Activated T-helper 2 cell treated with anti-CD3 and anti-CD28 coated beads, Interferon-gamma antibody, Interleukin-2, Interleukin-4, amounts not matched to agents 10 μg/mL and 5 μg/mL and 100 μg/mL, durations not matched to agents 14 hours and 24 hours and 36 hours (primary cell): ENCODE measurements at places on chromosomes 5 and 9.
A peak's percentile ranks its signal among the peaks of the same experiment; 100 is the strongest.

DNA sequence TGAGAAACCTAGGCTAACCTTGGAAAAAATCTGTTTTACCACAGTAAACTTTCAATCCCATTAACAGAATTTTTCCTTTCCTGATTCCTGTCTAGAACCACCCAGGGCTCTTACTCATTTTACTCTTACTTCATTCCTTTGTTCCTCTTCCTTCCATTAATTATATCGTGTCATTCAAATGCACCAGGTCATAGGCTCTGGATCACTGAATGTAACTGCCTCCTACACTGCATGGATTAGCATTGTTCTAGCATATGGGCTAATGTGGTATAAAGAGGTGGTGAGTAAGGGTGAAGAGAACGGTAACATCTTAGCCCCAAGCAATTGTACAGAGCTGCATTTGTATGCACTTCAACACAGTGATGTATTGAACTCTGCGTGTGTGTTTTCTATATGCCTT lies 49.5 kb upstream of the SPINK5 start:
- DNase-seq: no peak
- no peak overlapping the region for H3K27ac ChIP-seq
- H3K4me1 ChIP-seq: no peaks in the 10 kb centered on the region
- no peaks in the 10 kb centered on the region for H3K36me3 ChIP-seq
- no peak overlapping the region for H3K4me3 ChIP-seq

DNA sequence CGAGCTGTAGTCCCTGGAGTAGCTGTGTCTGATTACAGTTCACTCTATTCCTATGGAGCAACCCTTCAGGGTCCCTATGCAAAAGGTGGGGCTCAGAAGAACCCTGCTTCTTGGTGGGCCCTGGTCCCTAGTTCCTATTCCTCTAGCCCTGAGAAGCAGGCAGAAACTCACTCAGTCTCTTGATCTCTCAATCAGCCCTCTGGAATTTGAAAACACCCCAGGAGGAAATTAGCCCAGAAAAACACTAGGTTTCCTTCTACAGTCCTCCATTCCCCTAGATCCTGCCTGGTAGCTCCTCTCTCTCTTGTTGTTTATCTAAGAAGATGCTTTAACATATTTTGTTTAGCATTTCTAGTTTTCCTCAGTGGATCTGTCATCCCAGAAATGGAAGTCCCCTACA lies 7.6 kb downstream of the RGS3 start:
- no peak overlapping the region for H3K4me3 ChIP-seq
- no peak for DNase-seq
- no peak overlapping the region for H3K27ac ChIP-seq
- peaks cover 3% of the 10 kb centered on the region for H3K36me3 ChIP-seq
- H3K4me1 ChIP-seq: peaks cover 5% of the 10 kb centered on the region
- peaks cover under 1% of the 10 kb centered on the region for H3K27me3 ChIP-seq

DNA sequence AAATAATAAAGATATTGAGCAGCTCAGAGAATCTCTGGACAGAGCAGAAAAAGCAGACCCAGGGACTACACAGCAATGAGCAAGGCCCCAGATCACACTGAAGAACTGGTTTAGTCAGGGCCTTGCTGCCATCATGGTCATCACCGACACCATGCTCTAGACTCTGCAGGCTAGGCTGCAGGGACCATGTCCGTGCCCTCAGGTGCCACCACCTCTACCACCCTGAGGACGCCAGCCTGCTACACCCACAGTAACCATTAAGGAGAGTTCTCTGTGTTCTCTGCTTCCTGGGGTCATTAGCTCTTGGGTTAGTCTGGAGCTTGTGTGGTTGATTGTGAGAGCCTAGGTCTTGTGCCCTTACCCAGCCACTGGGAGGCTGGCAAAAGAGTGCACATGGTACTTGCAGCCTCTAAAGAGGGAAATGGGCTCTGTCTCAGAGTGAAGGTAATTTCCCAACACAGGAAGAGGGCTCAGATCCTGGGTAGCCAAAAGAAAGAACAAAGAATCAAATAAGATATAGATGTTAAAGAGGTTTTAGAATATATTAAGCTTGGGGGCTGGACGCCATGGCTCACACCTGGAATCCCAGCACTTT lies 31.9 kb upstream of the JADE2 start:
- no peak overlapping the region for H3K27ac ChIP-seq
- no peaks in the 10 kb centered on the region for H3K36me3 ChIP-seq
- no peaks in the 10 kb centered on the region for H3K27me3 ChIP-seq
- no peak overlapping the region for H3K4me3 ChIP-seq

- H3K27ac ChIP-seq: no peak overlapping the region
- H3K27me3 ChIP-seq: no peaks in the 10 kb centered on the region
- H3K4me3 ChIP-seq: no peak overlapping the region
- DNase-seq: no peak
- H3K4me1 ChIP-seq: no peaks in the 10 kb centered on the region
These were observed 426.7 kb downstream of the CDK5RAP2 start for GRCh38 chr9:120153258-120153657.

DNA sequence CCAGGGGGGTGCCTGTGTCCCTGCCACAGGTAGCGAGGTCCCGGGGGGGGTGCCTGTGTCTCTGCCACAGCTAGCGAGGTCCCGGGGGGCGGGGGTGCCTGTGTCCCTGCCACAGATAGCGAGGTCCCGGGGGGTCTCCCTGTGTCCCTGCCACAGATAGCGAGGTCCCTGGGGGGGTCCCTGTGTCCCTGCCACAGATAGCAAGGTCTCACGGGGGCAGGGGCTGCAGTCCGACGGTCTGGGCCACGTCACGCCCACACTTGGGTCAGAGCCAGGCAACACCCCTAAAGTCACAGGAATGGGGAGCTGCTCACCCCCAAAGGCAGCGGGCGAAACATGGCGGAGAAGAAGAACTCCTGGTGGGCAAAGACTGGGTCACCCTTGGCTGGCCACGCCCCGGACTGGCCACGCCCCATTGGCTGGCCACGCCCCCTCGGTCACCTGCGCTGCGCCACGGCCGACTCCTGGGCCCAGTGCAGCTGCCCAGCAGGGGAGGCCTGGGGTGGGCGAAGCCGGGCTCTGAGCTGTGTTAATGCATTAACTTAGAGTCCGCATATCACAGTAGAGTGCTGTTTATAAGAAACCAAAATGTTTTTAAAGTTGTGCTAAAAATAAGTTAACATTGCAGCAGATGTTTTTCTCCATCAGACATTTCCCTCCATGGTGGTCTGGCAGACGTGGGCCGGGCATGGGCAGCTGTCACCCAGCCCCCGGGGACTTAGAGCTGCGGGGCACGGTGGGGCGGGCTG lies 7.0 kb downstream of the NOXA1 start:
- H3K27ac ChIP-seq: no peak overlapping the region
- no peaks in the 10 kb centered on the region for H3K27me3 ChIP-seq
- no peak for DNase-seq
- H3K36me3 ChIP-seq: no peaks in the 10 kb centered on the region
- no peaks in the 10 kb centered on the region for H3K4me1 ChIP-seq
- no peak overlapping the region for H3K4me3 ChIP-seq

- H3K36me3 ChIP-seq: no peaks in the 10 kb centered on the region
- H3K4me3 ChIP-seq: peak overlapping the region; percentile 73
- no peak for DNase-seq
- no peak overlapping the region for H3K27ac ChIP-seq
- peaks cover 37% of the 10 kb centered on the region for H3K27me3 ChIP-seq
These were observed 896 bp downstream of the CMBL start for GRCh38 chr5:10306806-10307205.

DNA sequence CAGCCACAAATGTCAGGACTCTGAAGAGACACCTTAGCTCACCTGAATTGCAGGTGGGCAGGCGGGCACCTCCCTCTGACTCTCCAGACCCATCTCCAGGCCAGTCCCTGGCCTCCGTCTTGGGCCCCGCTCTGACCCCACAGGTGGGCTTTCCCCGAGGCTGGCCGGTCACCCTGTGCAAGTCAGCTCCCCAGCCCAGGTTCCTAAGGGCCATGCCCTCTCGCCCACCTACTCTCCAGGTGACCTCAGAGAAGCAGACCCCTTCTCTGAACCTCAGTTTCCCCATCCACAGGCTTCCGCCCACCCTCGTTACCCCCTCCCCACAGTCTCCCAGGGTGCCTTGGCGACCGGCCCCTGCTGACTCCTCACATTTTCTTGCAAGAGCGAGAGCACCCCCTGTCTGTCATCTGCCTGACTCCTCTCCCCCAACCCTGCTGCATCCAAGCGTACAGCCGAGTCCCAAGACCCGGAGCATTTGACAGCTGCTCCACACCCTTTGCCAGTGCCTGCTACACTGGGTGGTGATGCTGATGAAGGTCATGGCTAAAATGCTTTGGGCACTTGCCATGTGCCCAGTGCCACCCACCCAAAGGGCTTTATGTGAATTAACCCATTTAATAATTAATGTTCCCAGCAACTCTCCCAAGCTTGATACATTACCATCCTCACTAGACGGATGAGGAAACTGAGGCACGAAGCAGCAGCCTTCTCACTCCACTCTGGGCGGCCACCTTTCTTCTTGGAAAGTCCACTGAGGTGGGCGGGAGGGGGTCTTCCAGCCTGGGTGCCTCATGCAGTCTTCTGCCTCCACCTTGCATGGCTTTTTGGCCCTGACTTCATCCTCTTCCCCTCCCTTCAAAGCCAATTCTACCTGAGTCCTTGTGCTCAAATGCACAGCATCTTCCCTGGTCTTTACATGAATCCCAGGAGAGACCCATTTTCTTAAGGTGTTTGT lies 51.1 kb upstream of the ORM1 start:
- no peak overlapping the region for H3K4me3 ChIP-seq
- DNase-seq: no peak
- H3K36me3 ChIP-seq: no peaks in the 10 kb centered on the region
- no peaks in the 10 kb centered on the region for H3K4me1 ChIP-seq
- H3K27ac ChIP-seq: no peak overlapping the region

- H3K4me3 ChIP-seq: no peak within 1 kb of the TSS
- no peak for DNase-seq
- H3K27me3 ChIP-seq: no peaks in the 10 kb centered on the region
- no peaks in the 10 kb centered on the region for H3K4me1 ChIP-seq
- H3K36me3 ChIP-seq: no peaks in the 10 kb centered on the region
These were observed at the start of gene PCDHB1 for GRCh38 chr5:141050622-141051520. TSS of gene PCDHB1 (plus strand) at chr5:141051374. CDS start at chr5:141051471, 97 bp downstream.

DNA sequence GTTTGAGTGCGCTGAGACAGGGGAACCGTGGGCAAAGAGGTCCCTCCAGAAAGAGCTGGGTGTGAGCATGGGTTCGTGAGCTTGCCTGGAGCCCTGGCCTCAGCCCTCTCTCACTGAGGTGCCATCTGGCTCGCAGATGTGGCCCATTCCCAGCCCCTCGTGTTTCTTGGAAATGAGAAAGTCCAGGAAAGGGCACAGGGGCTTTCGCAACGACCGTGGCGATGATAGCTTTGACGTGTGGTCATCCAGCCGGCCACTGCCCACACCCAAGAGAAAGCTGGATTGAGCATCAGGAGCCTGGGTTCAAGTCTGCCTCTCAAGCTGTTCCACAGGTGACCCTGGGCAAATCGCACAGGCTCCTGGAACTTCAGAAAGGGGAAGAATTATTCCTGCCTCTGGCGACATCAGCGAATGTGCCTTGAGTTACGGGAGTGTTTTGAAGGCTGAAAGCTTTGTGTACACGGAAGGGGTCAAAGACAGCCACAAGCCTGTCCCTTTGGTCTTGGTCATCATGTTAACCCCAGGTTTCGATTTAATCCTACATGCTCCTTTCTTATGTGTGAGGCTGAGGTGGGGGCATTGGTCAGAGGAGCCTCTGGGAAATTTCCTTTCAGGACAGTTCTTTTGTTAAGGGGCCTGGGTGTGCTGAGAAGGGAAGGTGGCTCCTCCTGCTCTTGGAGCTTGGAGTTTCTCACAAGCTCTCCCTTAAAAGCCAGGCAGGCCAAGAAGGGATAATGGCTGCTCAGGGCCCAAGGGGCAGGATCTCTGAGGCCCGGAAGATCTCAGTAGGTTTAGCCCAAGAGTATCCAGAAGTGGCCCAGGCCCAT lies 41.7 kb upstream of the IL17B start:
- no peaks in the 10 kb centered on the region for H3K4me1 ChIP-seq
- no peaks in the 10 kb centered on the region for H3K27me3 ChIP-seq
- DNase-seq: no peak
- no peak overlapping the region for H3K4me3 ChIP-seq

- no peak overlapping the region for H3K27ac ChIP-seq
- peaks cover 21% of the 10 kb centered on the region for H3K27me3 ChIP-seq
- no peak overlapping the region for H3K4me3 ChIP-seq
- no peak for DNase-seq
These were observed 57.3 kb downstream of the GADD45G start for GRCh38 chr9:89661956-89662717.

DNA sequence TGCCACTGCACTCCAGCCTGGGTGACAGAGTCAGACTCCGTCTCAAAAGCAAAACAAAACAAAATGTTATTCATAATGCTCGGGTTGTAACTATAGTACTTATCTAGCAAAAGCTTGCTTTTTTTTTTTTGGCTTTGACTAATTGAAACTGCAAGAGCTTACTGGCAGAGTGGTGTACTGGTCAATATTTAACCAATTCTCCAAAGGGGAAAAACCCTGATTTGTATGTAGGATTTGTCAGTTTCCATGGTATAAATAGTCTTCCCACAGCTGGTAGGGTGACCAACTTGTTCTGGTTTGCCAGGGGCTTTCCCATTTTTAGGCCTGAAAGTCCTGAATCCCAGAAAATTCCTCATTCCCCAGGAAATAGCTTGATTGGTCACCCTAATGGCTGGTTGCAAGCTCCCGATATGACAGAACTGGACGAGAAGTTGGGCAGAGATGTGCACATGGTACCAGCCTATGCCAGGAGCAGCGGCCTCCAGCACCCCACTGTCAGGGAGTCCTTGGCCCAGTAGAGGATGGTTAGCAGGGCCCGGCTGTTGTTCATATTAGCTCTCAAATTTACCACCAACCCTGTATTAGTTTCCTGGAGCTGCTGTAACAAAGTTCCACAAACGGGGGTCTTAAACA lies 58.0 kb downstream of the FXN start:
- H3K27me3 ChIP-seq: no peaks in the 10 kb centered on the region
- DNase-seq: no peak
- no peak overlapping the region for H3K27ac ChIP-seq
- H3K36me3 ChIP-seq: no peaks in the 10 kb centered on the region
- no peak overlapping the region for H3K4me3 ChIP-seq

GRCh38 chr9:133837627-133838597 lies 99.8 kb upstream of the SARDH start:
- no peaks in the 10 kb centered on the region for H3K27me3 ChIP-seq
- no peaks in the 10 kb centered on the region for H3K36me3 ChIP-seq
- no peak for DNase-seq
- no peak overlapping the region for H3K4me3 ChIP-seq
- H3K27ac ChIP-seq: no peak overlapping the region

DNA sequence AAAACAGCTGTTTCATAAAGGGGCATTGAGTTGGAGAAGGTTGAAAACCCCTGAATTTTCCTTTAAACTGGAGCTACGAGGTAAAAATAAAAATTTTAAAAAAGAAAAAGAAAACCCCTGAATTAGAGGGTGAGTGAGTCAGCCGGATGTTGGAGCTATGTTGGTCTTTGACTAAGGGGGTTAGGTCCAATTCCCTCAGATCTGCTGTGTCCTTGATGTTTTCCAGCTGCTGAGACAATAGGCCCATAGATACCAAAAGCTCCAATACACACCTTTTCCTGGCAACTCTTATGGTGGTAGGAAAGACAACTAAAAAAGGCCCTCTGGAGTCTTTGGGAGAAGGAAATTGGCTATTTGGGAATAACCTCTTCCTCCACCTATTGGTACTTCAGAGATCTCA lies 79.4 kb upstream of the SAP30L start:
- no peaks in the 10 kb centered on the region for H3K36me3 ChIP-seq
- H3K27ac ChIP-seq: no peak overlapping the region
- H3K4me1 ChIP-seq: no peaks in the 10 kb centered on the region
- H3K27me3 ChIP-seq: no peaks in the 10 kb centered on the region
